ENCODE measurements at places on chromosomes 5 and 9.
A peak's percentile ranks its signal among the peaks of the same experiment; 100 is the strongest.

GRCh38 chr9:124038239-124038638 lies 26.7 kb downstream of the LHX2 start:
- no peak for DNase-seq

DNA sequence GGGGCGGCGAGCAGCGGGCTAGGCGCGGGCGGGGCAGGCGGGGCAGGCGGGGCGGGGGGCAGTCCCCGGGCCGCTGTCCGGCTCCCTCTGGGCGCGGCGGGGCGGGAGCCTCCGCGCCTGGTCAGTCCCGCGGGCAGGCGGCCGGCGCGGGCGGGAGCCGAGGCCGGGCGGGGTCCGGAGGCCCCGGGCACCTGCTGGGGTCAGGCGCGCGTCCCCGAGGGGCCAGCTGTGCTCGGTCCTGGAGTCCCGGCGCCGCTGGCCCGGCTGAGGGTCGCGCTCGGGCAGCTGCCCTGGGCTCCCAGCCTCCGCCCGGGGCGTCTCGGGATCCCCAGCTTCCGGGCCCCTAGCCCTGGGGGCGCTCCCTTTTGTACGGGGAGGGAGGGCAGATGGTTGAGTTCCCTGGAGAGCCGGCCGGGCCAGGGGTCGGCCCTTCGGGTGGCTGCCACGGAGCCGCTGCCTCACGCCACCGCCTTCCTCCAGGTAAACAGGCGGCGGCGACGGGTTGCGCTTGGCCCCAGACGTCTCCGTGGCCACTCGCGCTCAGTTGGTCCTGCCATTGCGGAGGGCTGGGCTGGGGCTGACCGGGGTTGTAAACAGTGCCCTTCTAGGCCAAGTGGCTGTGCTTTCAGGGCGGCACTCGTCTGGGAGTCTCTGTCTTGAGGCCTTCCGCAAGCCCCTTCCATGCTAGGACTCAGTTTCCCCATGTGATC lies 473 bp downstream of the ZBTB34 start:
- no peak for DNase-seq

GRCh38 chr5:139955616-139956273 lies 87.4 kb downstream of the NRG2 start:
- DNase-seq: no peak

GRCh38 chr9:37197158-37198038 lies 77.0 kb downstream of the ZCCHC7 start:
- no peak for DNase-seq

DNA sequence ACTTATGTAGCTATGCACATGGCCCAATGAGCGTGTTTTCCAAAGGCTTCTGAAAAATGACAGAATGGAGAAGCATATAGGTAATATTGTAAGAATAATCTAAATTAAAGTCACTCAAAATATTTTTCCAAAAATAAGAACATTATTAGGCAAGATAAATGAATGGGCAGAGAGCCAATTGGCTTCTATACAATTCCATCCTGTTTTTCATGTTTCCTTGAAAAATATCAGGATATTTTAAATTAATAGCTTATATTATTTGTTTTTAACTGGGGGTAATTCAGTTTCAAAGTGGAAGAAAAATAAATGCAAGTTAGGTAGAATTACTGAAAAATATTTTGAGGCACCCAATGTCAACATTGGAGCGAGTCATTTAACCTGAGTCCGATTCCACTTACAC lies 183.5 kb downstream of the PLK2 start:
- DNase-seq: no peak

GRCh38 chr9:83656032-83656680 lies 33.2 kb downstream of the IDNK start:
- DNase-seq: no peak

DNA sequence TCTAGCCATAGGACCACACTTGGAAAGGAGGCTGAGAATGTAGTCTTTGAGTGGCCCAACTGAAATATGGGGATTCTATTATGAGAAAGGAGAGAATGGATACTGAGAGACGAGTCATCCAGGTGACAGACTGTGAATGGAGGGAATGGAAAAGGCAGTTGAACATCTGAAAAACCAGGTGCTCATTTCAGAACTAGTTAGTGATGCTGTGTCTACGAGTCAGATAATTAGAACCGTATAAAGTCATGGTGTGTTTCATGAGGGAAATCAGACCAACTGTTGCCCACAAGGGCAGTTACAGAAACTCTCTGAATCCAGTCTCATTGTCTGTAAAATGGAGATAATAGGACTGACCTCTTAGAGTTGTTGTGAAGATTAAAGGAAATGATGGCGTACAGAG lies 86.5 kb downstream of the EGFLAM start:
- no peak for DNase-seq

DNA sequence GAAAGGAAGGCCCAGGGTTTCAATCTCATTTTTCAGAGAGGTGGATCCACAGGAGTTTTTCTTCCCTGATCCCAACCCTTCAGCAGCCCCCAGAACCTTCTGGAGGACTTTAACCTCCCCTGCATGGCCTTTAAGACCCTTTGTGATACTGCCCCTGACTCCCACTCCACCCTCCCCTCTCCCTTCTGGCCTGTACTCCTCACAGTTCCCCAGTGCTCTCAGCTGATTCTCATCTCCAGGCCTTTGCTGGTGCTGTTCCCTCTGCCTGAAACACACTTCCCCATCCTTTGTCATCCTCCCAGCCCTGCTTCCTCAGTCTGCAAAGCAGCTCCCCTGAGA lies 18.5 kb downstream of the NEURL1B start:
- DNase-seq: no peak

GRCh38 chr9:8282535-8282934 lies 483.0 kb upstream of the DMAC1 start:
- no peak for DNase-seq

DNA sequence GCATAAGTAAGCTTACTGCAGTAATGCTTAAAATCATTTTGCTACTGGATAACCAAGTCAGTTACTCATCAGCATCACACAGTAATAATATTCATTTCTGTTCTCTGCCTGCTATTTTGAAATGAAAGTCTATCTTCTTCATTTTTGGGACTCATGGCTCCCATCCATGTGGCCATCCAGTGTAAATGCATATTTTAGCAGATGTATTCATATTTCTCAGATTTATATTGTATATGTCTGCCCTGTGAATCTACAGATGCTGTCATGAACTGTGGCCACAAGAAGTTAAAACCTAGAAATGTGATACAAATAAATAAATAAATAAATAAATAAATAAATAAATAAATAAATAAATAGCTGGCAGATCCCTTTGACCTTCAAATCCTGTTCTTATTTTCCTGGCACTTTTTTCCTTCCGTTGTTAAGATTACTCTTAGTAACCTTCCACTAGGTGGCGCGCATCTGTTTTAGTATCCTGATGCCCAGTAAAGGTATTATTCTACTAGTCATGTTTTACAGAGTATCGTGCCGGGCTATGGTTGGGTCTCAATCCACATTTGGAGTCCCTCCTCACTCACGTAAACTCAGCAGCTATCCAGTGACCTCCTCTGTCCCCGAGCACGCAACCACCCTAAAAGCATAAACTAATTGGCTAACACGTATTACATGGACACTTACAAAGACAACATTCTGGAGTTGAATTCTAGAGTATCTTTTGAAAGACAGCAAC lies 79.2 kb upstream of the IL7R start:
- peak; percentile 65 for DNase-seq

GRCh38 chr5:134084022-134084565 lies 30.4 kb upstream of the TCF7 start:
- DNase-seq: no peak

DNA sequence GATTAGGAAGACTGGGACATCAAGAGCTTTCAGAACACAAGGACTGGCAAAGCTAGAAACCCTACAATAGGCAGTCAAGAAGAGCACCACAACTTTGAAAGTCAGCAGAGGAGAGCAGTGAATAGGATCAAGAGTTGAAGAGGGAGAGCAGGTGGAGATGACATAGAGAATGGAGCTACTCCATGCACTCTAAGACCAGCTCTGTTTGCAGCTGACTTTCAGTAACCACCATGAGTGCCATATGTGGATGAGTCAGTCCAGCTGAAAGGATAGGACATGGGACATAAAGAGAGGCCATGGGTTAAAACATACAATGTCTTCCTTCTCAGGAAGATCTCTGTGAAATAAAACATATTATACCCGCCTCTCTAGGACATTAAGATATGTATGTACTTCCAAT lies 289.1 kb upstream of the KLF4 start:
- no peak for DNase-seq

GRCh38 chr5:169848792-169849191 lies 131.5 kb downstream of the INSYN2B start:
- DNase-seq: no peak

GRCh38 chr9:95634536-95634935 lies 117.8 kb upstream of the PTCH1 start:
- no peak for DNase-seq

GRCh38 chr5:177959315-177959714 lies 36.7 kb downstream of the PROP1 start:
- peak; percentile 23 for DNase-seq

GRCh38 chr5:34501016-34501415 lies 155.1 kb upstream of the RAI14 start:
- DNase-seq: no peak

GRCh38 chr5:15338546-15338945 lies 161.4 kb upstream of the FBXL7 start:
- no peak for DNase-seq

DNA sequence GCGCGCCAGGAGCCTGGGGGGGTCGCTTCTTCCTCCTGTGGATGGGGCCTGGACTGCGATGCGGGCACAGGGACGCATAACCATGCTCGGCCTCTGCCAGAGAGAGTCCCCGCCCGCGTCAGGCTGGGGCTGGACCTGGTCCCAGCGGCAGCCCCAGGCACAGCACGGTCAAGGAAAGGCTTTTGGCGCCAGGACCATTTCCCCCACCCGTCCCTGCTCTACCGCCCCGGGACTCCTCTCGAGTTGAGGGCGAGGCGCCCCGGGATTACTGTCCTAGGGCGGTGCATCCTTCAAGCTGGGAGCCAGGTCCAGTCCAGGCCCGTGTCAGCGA lies 341 bp downstream of the MXD3 start:
- peak; percentile 85 for DNase-seq

- DNase-seq: no peak
These were observed 22.6 kb upstream of the SUSD3 start for GRCh38 chr9:93035821-93036351.

- DNase-seq: no peak
These were observed 121.9 kb upstream of the GRHPR start for GRCh38 chr9:37300620-37301019.

- DNase-seq: no peak
These were observed 7.5 kb downstream of the GABRB2 start for GRCh38 chr5:161539016-161539415.

- no peak for DNase-seq
These were observed 3.9 kb upstream of the CFAP95 start for GRCh38 chr9:69816735-69817134.

DNA sequence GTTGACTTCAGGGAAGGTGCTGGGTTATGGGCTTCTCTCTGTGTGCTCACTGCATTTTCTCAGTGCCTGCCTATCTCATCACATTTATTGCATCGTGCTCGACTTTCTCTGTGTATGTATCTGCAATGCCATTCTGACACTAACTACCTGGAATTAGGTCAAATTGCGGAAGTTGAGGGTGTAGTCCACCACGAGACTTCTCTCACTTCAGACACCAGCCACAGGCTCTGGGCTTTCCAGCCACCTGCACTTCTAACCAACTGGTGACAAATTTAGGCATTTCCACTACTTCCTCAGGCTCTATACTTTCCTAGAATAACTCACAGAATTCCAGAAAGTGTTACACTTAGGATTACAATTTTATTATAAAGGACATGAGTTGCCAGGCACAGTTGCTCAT lies 188.6 kb upstream of the ZNF608 start:
- DNase-seq: no peak

- DNase-seq: no peak
These were observed 24.9 kb downstream of the LPCAT1 start for GRCh38 chr5:1498623-1499416.

GRCh38 chr5:102690910-102691309 lies 64.2 kb upstream of the PAM start:
- DNase-seq: no peak

GRCh38 chr5:172380987-172381643 lies 73.2 kb downstream of the SH3PXD2B start:
- DNase-seq: peak; percentile 51

DNA sequence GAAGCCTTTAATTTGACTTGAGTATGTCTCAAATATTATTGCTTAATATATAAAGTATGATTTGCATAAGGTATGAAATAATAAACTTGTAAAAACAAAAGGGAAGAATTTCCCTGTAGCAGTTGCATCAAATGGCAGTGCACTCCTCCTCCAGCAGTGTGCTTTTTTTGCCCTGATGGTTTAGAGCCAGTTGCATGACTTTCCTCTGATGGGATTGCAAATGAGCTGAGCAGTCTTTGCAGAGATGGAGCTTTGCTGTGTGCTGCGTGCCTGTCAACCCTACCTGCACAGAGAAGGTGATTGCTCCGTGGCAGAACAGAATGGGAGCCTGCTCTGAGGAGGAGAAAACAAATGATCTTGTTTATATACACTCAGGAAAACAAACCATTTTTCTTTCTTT lies 22.7 kb upstream of the CATSPER3 start:
- DNase-seq: no peak

GRCh38 chr9:14341437-14342122 lies 27.6 kb upstream of the NFIB start:
- no peak for DNase-seq

Data from lower leg skin (tissue), 4 donors.